Left colon (tissue), 2 donors: ENCODE measurements at places on chromosomes 7 and 10. TPM values are rescaled to one million over a fixed set of nuclear protein-coding genes. Genes with fewer than 3 reads are reported as not detected.
A peak's percentile ranks its signal among the peaks of the same experiment; 100 is the strongest.

- peak; percentile 30 for DNase-seq
These were observed 3.4 kb downstream of the KCNIP2 start for GRCh38 chr10:101840102-101840684.

DNA sequence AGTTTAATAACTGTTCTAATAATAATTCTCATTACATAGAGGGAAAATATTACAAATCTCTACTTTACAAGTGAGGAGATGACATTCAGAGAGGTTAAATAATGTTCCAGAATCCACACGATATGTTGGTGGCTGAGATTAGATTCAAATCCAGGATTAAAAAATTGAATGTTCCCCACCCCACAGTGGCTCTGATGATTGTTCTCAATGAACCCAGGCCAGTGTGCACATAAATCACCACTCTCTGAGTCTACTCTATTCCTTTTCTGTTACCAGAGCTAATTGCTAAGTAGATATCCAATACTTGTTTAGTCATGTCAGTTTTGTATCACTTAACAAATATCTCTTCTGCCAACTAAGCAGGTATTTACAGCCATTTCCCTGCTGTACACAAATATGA is 281.0 kb downstream of the ABCA13 start:
- no peak for DNase-seq

DNA sequence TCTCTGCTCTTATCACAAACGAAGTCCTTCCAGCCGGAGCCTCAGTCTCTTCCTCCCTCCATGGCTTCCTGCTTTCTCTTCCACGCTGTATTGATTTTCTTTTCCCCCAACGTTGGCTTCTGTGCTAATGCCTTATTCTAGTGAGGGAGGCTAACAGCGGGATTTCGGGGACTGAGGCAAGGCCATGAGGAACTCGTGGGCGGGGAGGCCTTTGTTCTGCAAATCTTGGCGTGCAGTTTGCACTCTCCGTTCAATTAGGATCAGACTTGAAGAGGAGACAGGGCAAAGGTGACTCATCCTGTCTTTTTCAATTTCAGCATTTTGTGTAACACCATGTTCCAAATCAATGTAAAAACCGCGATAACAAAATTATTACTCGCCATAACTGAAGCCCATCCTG is 25.3 kb downstream of the EN2 start:
- no peak for DNase-seq

- DNase-seq, result no peak
These were observed 150.4 kb downstream of the PRKG1 start for GRCh38 chr10:51224671-51225161.

Gene HGF
- total RNA-seq, result 3.2 TPM

Gene PPP1R9A
- 24.5 TPM for total RNA-seq
